ENCODE measurements at places on chromosomes 7 and 10.

DNA sequence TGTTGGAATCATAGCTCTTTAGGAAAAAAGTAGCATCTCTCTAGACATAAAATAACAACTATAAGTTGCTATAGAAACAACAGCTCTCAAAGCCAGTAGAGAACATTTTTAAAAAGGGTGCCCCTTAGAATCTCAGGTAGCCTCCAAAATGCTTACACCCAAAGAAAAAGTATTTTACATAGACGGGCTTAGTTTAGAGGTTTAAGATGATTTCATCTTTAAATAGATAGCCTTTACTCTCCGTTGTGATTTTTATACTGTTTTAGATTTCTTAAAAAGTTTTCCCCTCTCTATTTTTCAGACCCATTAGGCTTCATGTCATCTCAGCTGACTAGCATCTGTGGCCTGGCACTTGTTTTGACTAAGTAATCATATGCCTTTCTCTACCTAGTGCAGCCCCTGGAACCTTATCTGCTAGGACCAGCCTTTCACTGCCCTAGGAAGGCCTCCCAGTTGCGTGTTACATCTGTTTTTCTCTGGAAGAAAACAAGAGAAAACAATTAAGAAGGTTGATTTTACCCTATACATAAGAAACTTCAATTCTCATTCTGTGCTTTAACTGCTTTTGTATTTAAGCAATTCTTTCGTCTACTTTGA, 6.9 kb upstream of the BPGM start:
- peaks cover under 1% of the 10 kb centered on the region for H3K4me1 ChIP-seq
- no peak overlapping the region for H3K4me3 ChIP-seq
- H3K27me3 ChIP-seq: no peaks in the 10 kb centered on the region
- no peak for DNase-seq
- no peaks in the 10 kb centered on the region for H3K36me3 ChIP-seq
- no peak overlapping the region for H3K27ac ChIP-seq

GRCh38 chr7:131688738-131689661, 132.6 kb upstream of the PODXL start:
- peaks cover 6% of the 10 kb centered on the region for H3K4me1 ChIP-seq
- peak; percentile 79 for DNase-seq
- H3K27me3 ChIP-seq: no peaks in the 10 kb centered on the region
- H3K4me3 ChIP-seq: no peak overlapping the region
- H3K27ac ChIP-seq: no peak overlapping the region

DNA sequence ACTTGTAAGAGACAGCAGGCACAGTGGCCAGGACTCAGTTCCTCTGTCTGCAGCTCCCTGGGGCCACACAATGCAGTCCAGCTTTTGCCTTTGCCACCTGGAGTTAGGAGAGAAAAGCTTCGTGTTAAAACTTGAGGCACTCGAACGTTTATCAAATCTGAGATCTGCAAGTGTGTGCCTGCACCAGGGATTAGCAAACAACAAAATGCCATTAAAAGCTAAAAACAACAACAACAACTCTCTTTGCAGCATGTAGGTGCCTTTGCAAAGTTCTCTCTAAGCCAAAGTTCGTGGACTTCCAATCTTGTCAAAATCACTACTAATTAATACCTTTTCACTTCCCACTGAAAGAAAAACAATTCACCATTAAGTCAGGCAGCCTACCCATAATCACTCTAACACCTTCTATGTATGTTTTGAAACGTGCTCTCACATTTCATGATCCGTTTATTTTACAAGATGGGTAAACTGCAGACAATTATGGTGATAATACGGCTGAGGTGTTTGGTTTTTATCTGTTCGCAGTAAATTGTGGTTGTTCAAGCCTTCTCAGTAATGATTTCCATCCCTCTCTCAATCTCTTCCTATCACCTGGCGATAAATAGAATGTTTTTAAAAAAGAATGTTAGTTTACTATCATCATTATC, 36.2 kb upstream of the SDK1 start:
- no peak for DNase-seq
- no peaks in the 10 kb centered on the region for H3K36me3 ChIP-seq
- no peak overlapping the region for H3K27ac ChIP-seq

DNA sequence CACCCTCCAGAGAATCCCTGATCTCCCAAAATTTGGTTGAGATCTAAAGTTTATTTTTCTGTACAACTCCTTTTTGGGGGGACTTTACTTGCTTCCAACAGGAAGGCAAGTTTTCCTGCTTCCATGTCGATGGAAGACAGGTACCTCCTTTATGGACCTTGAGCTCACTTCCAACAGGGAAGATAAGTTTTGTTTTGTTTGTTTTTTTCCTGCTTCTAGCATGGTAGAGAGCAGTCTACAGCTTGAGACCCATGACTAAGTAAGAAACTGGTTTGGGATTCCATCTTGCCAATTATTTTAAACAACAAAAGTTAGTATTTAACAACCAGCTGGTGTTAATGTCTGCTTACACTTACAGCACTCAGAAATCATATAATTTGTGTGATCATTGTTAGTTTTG, 74.4 kb downstream of the ST8SIA6 start:
- peaks cover 6% of the 10 kb centered on the region for H3K4me1 ChIP-seq
- H3K4me3 ChIP-seq: no peak overlapping the region
- DNase-seq: no peak
- no peak overlapping the region for H3K27ac ChIP-seq

DNA sequence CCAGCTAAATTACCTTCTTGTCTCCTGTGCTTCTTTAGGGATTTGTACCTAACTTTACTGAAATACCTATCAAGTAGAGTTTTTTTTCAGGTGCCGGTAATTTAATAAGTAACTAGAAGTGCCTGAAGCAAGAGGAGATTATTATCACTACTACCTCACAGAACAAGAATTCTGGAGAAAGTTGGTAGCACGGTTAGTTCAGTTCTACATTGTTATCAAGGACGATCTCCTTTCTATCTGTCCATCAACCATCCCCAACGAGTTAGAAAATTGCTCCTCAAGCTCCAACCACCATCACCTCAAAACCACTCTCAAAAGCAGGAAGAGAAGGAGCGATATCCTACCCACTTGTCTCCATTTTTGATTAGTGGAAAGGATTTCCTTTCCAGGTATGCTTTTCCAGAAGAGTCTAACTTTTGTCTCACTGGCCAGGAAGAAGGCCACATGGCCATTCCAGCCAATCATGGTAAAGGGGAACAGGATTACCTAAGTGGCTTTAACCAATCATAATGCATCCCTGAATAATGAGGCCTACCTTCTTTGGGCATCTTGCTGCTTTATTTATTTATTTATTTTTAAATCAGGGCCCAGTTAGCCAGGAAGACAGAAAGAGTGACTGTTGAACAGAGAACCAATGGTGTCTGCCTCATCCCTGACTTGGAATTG, 265.2 kb downstream of the SNX13 start:
- DNase-seq: no peak
- H3K36me3 ChIP-seq: no peaks in the 10 kb centered on the region
- no peak overlapping the region for H3K4me3 ChIP-seq
- peaks cover 29% of the 10 kb centered on the region for H3K4me1 ChIP-seq

- DNase-seq: no peak
- H3K36me3 ChIP-seq: no peaks in the 10 kb centered on the region
- no peaks in the 10 kb centered on the region for H3K27me3 ChIP-seq
- no peak overlapping the region for H3K27ac ChIP-seq
- no peaks in the 10 kb centered on the region for H3K4me1 ChIP-seq
- H3K4me3 ChIP-seq: no peak overlapping the region
Measured at GRCh38 chr10:16904049-16904448, 86.8 kb upstream of the RSU1 start.

GRCh38 chr10:52129410-52130178, 184.5 kb upstream of the DKK1 start:
- DNase-seq: no peak
- H3K27ac ChIP-seq: no peak overlapping the region
- no peaks in the 10 kb centered on the region for H3K36me3 ChIP-seq
- no peak overlapping the region for H3K4me3 ChIP-seq

GRCh38 chr7:124196519-124196918, 163.7 kb upstream of the TMEM229A start:
- H3K4me3 ChIP-seq: no peak overlapping the region
- H3K36me3 ChIP-seq: no peaks in the 10 kb centered on the region
- no peaks in the 10 kb centered on the region for H3K4me1 ChIP-seq
- H3K27me3 ChIP-seq: no peaks in the 10 kb centered on the region
- no peak overlapping the region for H3K27ac ChIP-seq
- no peak for DNase-seq

DNA sequence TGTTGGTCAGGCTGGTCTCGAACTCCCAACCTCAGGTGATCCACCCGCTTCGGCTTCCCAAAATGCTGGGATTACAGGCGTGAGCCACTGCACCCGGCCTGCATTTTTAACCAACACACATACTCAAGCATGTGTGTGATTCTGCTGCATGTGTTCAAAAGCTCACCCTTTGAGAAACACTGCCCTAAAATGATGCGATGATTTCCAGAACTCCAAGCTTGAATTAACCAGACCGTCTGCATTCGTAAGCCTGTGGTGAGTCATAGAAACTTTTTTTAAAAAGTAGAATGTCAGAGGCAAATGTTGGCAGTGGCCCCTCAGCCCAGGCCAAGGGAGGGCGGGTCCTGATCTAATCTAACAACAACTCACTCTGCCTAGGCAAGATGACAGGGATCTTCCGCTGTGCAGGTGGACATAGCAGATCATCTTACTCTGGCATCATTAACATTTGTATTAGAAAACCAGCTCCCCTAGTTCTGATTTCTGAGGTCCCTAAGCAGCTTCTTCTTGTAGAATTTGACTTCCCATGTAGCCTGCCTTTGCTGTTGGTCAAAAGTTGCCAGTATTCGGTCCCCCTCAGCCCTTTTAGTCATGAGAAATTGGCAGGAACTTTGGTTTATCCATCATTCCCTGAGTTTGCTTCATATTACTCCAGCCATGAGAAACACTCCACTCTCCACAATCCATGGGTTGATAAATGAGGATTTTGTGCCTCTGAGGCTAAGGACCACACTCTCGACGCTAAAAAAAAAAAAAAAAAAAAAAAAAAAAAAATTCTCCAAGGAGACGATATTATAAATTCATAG, 190.4 kb downstream of the SKIDA1 start:
- H3K4me3 ChIP-seq: no peak overlapping the region
- H3K27ac ChIP-seq: no peak overlapping the region
- peaks cover 19% of the 10 kb centered on the region for H3K4me1 ChIP-seq
- no peak for DNase-seq

GRCh38 chr7:25596443-25596842, 368.2 kb upstream of the NPVF start:
- no peak overlapping the region for H3K4me3 ChIP-seq
- H3K27me3 ChIP-seq: no peaks in the 10 kb centered on the region
- H3K4me1 ChIP-seq: no peaks in the 10 kb centered on the region
- no peak overlapping the region for H3K27ac ChIP-seq

- no peak overlapping the region for H3K27ac ChIP-seq
- no peak overlapping the region for H3K4me3 ChIP-seq
- no peaks in the 10 kb centered on the region for H3K36me3 ChIP-seq
- H3K27me3 ChIP-seq: no peaks in the 10 kb centered on the region
Measured at GRCh38 chr10:110432814-110433565, 64.7 kb upstream of the DUSP5 start.

DNA sequence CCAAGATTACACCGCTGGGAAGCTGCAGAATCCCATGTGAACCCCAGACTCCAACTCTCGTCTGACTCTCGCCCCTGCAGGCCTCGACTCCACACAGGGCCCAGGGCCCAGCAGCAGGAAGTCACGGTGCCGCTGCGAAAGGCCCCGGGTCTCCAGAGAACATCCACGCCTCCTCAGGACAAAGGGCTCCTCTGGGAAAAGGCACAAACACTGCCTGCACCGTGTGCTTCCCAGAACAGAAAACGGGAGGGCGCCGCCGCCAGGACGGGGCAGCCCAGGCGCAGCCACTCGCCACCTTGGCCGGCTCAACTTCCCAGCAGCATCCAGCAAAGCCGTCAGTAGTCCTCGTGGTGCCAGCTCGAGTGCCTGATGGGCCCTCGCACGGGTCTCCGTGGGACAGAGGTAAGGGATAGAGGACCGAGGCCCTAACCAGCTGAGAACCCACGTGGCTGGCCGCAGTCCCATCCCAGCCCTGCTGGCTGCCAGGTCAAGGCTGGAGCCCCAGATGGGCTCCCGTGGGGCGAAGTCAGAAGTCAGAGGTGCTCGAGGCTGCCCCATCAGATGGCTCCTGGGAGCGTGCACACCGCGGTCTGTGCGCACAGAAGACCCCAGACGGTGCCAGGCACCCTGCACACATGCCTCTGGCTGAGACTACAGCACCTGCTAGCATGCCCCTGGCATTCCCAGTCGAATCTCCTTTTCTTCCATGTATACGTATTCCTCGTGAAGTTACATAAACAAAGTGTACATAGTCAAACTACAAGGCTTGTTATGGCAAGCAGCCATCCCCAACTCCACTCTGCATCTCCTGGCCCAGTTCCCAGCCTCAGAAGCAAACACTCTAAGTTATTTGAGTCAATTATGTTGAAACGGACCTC, 60.2 kb downstream of the MAD1L1 start:
- H3K4me1 ChIP-seq: peaks cover 14% of the 10 kb centered on the region
- H3K4me3 ChIP-seq: no peak overlapping the region

DNA sequence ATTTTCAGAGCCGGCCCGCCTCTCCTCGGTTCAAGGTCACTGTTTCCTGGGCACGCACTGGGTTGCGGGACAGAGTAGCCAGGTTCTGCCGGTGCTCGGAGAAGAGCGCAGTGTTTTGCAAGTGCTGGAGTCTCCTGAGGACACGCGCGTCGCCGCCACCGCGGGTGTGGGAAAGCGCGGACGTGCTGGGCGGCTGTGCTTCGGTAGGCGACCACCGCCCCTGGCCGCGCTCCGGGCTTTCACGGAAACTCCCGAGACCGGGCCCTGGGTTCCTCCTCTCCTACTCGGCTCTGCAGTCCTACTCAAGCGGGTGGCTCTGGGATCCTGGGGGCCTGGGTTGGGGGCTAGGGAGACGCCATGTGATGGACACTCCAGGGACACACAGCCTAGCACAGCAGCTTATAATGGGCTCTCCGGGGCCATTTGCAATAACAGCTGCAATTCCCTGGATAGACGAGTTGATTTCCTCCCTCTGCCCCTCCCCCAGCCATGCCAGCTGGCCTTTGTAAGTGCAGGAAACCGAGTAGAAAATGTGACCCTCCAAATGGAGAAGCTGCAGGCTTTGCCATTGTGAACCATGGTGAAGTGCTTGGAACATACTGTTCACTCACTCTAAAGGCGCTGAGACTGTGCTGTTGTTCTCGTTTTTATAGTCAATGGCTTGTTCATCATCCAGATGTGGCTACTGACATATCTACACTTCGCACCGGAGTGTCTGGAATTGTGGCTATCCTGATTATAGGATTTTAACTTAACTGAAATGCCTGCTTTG, 2.1 kb downstream of the FRAT1 start:
- peaks cover 31% of the 10 kb centered on the region for H3K4me1 ChIP-seq
- H3K4me3 ChIP-seq: peak overlapping the region; percentile 63
- H3K27me3 ChIP-seq: no peaks in the 10 kb centered on the region
- no peaks in the 10 kb centered on the region for H3K36me3 ChIP-seq
- peak overlapping the region; percentile 97 for H3K27ac ChIP-seq
